CD4-positive, alpha-beta memory T cell (primary cell): ENCODE measurements at places on chromosomes 5 and 9.

DNA sequence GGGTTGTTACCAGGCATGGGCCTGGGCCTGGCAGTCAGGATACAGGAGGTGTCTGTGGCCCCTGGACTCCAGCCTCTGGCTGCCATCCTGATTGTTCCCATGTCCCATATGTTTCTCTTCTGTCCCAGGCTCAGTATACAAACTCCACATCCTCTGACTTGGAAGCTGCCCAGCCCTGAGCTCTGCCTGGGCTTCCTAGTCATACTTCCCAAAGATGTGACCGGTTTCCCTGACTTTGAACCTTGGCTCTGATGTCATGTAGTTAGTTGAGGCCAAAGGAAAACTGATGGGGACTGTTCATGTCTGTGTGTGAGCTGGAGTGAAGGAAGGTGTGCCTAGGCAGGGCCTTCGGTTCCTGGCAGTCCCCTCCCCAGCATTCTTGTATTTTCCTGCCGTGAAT is 50.4 kb downstream of the CYSTM1 start:
- no peak for DNase-seq

DNA sequence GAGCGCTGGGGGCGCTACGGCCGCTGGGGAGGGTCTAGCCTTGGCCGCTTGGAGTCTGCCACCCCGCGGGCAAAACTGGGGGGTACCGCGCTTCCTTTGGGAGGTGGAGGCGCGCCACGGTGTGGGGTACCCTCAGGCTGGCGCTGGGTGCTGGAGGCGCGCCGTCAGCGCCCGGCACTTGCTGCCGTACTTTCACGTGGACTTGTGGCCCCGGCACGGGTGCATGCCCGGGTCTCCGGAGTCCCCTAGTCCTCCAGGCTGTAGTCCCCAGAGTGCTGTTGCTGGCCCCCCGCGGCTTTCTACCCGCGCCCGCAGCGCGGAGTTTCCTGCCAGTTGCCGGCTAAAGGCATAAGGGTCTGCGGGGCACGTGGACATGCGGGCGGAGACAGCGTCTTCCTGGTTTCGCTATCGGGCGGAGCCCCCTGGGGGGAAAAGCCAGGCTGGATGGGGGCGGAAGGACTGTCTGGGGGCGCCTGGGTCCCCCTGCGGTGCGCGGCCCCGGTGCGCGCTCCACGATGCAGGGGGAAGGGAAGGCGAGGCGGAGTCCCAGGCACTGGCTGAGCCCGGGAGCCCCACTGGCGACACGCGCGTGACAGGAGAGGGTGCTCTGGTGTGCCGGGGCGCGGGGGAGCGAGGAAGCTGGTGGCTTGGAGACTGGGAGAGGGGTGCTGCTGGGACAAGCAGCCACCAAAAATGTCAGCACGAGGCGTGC is 666 bp downstream of the PPARGC1B start:
- DNase-seq = peak; percentile 62

- DNase-seq = no peak
Measured at GRCh38 chr5:92838253-92838652, 742.8 kb downstream of the NR2F1-AS1 start.

GRCh38 chr5:171855265-171855664 is 69.6 kb downstream of the SMIM23 start:
- no peak for DNase-seq

- no peak for DNase-seq
Measured at GRCh38 chr9:131840220-131840619, 100.3 kb upstream of the RAPGEF1 start.

- DNase-seq = no peak
Measured at GRCh38 chr5:14732991-14733390, 68.5 kb downstream of the OTULIN start.

- no peak for DNase-seq
Measured at GRCh38 chr5:178690208-178690607, 40.3 kb downstream of the ZNF354A start.

- DNase-seq = no peak
Measured at GRCh38 chr5:53917095-53917494, 356.7 kb downstream of the NDUFS4 start.

- DNase-seq = no peak
Measured at GRCh38 chr5:126595486-126596083, 566 bp upstream of the ALDH7A1 start.

DNA sequence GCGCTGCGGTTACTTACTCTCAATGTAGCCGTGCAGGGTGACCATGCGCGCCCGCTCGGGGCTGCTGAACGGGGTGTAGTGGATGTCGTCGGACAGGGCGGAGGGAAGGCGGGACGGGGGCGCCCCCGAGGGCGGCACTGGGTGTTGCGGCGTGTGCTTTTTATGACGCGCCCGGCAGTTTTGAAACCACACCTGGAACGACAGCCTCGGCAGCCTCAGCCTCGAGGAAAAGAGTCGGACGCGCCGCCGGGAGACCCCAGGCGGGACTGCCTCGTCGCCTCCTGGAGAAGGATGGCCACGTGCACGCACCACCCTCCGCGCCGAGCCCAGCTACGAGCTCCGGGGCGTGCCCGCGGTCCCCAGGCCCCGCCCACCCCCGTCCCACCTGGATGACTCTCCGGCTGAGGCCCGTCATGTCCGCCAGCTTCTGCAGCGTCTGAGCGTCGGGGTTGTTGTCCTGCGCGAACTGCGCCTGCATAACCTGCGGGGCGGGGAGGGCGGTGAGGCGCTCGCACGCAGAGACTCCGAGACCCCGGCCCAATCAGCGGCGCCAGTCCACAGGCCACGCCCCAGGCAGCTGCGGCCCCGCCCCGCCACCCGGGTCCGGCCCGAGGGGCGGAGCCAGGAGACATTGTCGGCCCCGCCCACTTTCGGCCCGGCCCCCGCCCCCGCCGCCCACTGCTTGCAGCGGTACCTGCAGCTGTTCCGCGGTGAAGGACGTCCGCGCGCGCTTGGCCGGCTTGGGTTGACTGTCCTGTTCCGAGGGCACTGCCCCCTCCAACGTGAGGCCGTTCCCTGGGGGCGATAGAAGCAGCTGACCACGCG is 15.0 kb downstream of the LHX6 start:
- peak; percentile 33 for DNase-seq

DNA sequence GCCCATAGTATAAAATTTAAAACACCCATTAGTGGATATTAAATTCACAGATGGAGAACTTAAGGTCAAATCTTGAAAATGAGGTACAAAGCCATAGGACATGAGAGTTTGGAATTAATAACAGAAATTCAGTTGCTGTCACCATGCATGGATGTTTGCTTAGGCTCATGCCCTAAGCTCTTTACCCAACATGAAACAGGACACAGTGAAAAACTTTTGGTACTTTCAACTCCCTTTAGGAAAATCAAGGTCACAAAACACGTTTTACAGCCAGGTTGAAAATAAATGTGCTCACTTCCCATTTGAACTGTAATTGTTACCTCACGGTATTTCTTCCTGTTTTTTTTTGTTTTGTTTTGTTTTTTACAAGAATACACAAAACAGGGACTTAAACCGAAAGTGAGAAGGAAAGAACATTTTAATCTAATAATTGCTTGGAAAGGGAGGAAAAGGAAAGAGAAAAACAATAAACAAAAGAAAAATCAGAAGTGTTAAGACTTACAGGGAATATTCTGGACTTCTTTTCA is 6.1 kb upstream of the TOPORS start:
- DNase-seq = no peak

- no peak for DNase-seq
Measured at GRCh38 chr5:4665911-4666310, 474.2 kb upstream of the ADAMTS16 start.

- DNase-seq = no peak
Measured at GRCh38 chr9:122453677-122454135, 24.0 kb downstream of the OR1J1 start.

DNA sequence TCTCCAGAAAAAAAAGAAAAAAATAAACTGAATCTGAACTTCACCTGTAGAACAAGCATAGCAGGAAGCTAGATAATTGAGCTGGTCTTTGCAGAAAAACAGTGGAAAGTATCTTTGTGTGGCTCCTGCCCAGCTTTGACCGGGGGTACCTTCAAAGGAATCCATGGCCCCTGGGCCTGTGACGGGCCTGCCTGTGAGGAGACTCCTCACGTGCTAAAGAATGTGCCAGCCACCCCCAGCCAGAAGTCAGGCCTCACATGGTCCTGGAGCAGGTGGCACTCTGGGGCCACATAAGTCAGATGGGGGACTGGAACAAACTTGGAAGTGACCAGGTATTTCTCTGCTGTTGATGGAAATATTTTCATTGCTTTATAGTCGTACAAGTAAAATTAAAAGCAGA is 4.1 kb downstream of the NDUFS6 start:
- no peak for DNase-seq

DNA sequence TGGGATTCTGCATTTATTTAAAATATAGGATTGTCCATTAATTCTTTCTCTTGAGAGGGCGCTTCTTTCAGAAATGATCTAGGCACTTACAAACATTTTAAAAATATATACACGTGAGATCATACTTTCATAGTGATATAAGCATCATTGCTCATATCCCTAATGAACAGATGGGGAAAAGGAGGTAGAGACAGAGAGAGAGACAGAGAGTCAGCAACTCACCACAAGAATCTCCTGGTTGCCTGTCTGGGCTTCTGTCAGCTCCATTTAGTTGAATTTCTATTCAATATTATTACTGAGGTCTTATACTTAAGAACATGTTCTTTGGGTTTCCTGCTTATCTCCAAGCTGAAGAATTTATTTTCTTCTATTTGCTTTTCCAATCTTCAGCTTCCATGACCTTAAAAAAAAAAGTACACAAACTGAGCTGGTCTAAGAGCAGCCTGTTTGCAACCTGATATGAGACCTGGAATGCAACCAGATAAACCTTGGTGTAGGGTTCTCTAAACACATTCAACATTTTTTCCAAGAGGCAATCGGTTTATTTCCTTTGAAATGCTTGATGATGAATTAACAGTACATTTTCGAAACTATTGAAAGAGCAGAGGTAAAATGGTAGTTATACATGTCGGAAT is 51.6 kb upstream of the LIFR start:
- DNase-seq = no peak

DNA sequence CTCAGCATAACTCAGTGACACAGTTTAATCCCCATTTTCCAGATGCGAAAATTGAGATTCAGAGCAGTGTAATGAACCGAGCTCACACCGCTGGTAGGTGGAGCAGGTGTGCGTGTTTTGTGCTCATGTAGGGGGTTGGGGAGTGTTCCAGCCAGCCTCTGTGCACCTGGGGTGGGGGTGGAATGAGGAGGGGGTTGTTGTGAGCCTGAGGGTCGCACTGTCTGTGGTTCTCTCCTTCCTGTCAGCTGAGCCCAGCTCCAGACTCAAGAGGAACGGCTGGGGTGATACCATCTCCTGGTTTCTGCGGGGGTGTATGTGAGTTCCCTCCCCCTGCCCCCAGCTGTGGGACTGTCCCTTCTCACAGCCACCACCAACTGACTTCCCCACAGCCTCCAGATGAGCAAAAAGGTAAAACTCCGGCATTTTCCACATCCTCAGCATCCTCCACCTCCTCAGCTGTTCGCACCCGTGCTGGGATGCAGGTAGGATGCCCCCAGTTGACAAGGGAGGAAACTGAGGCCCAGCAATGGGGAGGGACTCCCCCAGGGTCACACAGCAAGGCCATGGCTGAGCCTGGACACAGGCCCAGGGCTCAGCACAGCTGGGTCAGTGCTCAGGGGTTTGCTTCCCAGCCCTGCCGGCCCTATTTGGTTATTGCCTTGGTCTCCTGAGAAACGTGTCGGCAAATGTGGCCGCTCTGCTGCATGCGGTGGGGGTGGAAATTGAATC is 2.1 kb downstream of the SH2D3C start:
- peak; percentile 78 for DNase-seq

DNA sequence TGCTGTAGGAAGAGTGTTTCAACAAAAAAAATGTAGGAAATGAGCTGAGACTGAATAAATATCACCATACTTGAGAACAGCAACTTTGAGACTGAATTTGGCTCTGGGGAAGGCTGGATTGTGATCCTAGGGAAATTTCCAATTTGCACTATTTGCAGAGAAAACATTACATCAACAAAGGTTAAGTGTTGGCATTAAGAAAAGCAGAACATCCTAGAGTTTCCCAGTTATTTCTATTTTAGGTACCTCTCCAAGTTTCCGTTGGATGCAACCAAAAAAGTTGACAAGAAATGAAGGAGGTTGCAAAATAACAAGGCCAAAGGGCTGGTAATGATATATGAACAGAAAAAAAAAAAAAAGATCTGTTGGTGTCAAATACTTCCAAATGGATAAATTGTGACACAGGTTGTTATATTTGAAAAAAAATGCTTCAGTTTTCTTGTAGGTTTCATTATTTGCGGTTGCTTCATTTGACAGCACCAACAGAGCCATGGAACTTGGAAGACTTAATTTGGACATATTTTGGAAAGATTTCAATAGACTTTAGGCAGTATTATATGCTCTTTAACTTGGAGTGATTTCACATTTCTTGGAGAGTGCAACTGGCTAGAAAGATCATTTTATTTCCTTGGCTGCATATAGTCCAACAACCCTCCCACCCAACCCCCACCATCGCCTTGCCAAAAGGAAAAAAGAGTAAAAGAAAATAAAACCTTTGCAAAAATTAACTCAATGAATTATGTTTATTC is 230.8 kb downstream of the ZNF608 start:
- no peak for DNase-seq

DNA sequence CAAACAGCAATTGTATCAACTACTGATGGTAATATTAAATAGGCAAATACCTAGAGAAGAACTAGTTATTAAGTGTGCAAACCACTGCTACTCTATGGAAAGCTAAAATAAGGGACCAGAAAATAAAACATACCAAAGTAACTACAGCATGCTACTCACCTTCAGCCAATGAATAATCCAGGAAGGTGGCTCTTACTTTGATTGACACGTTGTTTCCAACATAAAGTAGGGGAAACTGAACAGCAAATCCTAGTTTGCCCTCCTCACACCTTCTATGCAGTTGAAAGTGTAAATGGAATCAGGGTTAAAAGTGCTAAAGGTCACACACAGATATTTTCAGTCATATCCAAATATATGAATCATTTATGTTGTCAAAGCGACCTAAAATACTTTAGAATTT is 5.1 kb upstream of the FST start:
- no peak for DNase-seq

- no peak for DNase-seq
Measured at GRCh38 chr5:150658699-150659265, 2.3 kb upstream of the MYOZ3 start.

DNA sequence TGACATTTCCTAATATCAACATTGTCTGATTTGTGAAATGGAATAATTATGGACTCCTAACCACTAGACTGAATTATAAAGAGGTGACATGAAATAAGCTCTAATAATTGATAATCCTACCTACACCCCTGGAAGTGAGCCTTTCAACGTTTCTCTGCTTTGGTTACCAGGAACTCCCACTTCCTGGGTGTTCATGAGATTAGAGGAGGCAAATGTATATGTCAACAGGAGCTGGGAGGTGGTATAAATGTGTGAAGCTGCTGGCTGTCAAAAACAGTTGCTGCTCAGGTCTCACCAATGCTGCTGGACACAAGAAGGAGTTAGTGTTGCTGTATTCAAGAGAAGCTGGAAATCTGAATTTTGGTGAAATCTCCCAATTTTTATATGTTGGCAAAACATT is 96.8 kb downstream of the CAMK4 start:
- DNase-seq = no peak

- no peak for DNase-seq
Measured at GRCh38 chr5:14374100-14374499, 207.5 kb upstream of the OTULINL start.

GRCh38 chr5:42806004-42806700 is 5.5 kb downstream of the SELENOP start:
- no peak for DNase-seq

- DNase-seq = no peak
Measured at GRCh38 chr5:124737651-124738050, 8.8 kb downstream of the ZNF608 start.

- no peak for DNase-seq
Measured at GRCh38 chr5:542319-543311, 18.4 kb upstream of the SLC9A3 start.
